ENCODE measurements at places on chromosomes 12 and 14. TPM values are rescaled to one million over a fixed set of nuclear protein-coding genes. Genes with fewer than 3 reads are reported as not detected.

Gene SLC6A12
- total RNA-seq = 2.4 TPM

GRCh38 chr14:64637735-64638473 is 66.3 kb upstream of the PLEKHG3 start:
- H3K36me3 ChIP-seq = no peaks in the 10 kb centered on the region
- H3K27ac ChIP-seq = no peak overlapping the region
- DNase-seq = no peak
- no peaks in the 10 kb centered on the region for H3K27me3 ChIP-seq
- H3K4me1 ChIP-seq = peaks cover 6% of the 10 kb centered on the region

Gene OR6S1
- not detected for total RNA-seq

DNA sequence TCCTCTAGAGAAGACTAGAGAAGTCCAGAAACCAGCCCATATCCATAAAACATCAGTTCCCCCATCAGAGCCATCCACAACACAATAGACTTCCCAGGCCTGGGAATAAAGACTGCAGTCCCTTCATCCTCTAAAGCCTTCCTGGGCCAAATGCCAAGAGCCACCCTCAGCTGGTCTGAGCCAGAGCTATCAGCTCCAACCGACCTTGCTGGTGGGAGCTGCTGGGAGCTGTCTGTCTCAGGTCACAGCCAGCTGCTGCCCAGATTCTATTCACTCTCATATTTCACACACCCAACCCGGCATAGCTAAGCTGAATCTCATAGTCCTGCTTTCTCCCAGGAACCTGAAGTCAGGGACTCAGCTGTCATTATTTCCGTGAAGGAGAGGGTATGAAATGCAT is 10.9 kb upstream of the TFCP2 start:
- no peak for DNase-seq
- no peak overlapping the region for H3K4me3 ChIP-seq
- H3K27me3 ChIP-seq = no peaks in the 10 kb centered on the region
- no peak overlapping the region for H3K27ac ChIP-seq

- no peak overlapping the region for H3K4me3 ChIP-seq
- H3K4me1 ChIP-seq = no peaks in the 10 kb centered on the region
- H3K36me3 ChIP-seq = no peaks in the 10 kb centered on the region
Measured at GRCh38 chr14:22417914-22418313, 171.1 kb downstream of the DAD1 start.

Gene TEX52
- total RNA-seq = not detected

Gene INHBC
- not detected for total RNA-seq

GRCh38 chr14:91860238-91860637 is 7.1 kb downstream of the TC2N start:
- no peak overlapping the region for H3K4me3 ChIP-seq
- no peaks in the 10 kb centered on the region for H3K27me3 ChIP-seq
- no peaks in the 10 kb centered on the region for H3K4me1 ChIP-seq
- H3K36me3 ChIP-seq = no peaks in the 10 kb centered on the region

DNA sequence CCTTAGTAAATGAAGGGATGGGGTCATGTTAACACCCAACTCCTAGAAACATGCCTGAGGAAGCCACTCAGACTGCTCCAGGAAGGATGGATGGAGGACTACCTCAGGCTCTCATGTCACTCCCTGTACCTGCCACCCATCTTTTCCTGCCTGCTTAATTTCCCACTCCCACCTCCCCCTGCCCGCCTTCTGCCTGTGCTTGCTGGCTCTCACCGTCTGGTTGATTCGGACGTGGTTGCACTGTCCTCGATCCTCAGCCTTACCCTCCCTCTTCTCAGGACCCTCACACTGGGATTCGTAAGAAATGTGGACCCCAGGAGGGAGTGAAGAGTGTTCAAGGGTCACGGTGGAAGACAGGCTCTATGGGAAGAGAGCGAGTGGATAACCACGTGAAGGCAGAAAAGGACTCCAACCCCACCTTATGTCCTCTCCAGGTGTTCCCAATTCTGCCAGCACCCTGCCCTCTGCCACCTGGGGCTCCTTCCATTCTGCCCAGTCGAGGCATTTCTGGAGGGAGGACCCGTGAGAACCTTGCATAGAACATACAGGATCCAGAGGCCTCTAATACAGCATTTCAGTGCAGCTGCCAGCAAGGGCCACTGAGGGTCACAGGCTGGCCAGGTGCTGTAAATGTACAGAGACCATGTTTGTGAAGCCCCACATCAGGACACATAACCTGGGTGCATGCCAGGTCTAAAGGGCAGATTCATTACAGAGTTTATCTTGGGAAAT is 12.9 kb downstream of the ITGB7 start:
- peaks cover 3% of the 10 kb centered on the region for H3K36me3 ChIP-seq
- H3K4me1 ChIP-seq = peaks cover 16% of the 10 kb centered on the region
- H3K27ac ChIP-seq = no peak overlapping the region
- no peak for DNase-seq
- no peak overlapping the region for H3K4me3 ChIP-seq
- H3K27me3 ChIP-seq = no peaks in the 10 kb centered on the region

Gene NUAK1
- 11.6 TPM for total RNA-seq

Gene RASSF8
- 78.5 TPM for total RNA-seq

Gene SLC6A15
- not detected for total RNA-seq

GRCh38 chr14:30614155-30614554 is 8.0 kb upstream of the SCFD1 start:
- peaks cover 8% of the 10 kb centered on the region for H3K36me3 ChIP-seq
- no peaks in the 10 kb centered on the region for H3K27me3 ChIP-seq
- H3K27ac ChIP-seq = no peak overlapping the region
- peaks cover 13% of the 10 kb centered on the region for H3K4me1 ChIP-seq
- no peak overlapping the region for H3K4me3 ChIP-seq

DNA sequence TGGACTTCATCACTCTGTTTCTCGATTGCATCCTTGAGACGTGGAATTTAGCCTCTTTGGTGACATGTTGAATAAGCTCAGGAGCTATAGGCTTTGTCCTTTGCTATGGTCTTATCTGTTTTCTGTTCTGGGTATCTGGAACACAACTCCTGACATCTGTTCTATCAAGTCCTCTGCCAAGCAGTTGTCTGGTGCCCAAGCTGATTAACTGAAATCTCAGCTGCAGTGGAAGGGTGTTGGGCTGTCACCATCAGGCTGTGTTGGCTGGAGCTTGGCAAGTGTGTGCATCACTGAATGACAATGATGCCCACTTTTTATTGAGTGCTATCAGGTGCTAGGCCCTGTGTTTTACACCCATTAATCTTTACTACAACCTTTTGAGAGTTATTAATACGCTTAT is 77.8 kb downstream of the SMOC1 start:
- H3K27me3 ChIP-seq = no peaks in the 10 kb centered on the region
- H3K27ac ChIP-seq = no peak overlapping the region
- no peak for DNase-seq
- no peak overlapping the region for H3K4me3 ChIP-seq

- no peaks in the 10 kb centered on the region for H3K27me3 ChIP-seq
- DNase-seq = peak; percentile 92
- H3K27ac ChIP-seq = peak within 1 kb of the TSS; percentile 86
- peaks cover 14% of the 10 kb centered on the region for H3K4me1 ChIP-seq
- peak within 1 kb of the TSS; percentile 61 for H3K4me3 ChIP-seq
- H3K36me3 ChIP-seq = no peaks in the 10 kb centered on the region
Measured at GRCh38 chr12:110688446-110689280, at the start of gene HVCN1. Gene HVCN1, minus strand, starts transcription at chr12:110689115. Its CDS starts 5,870 bp downstream, at chr12:110683245.

- no peaks in the 10 kb centered on the region for H3K27me3 ChIP-seq
- DNase-seq = no peak
- no peaks in the 10 kb centered on the region for H3K4me1 ChIP-seq
- H3K27ac ChIP-seq = no peak overlapping the region
Measured at GRCh38 chr14:75549169-75549568, 26.9 kb downstream of the BATF start.
